Trophoblast cell (in vitro differentiated cells and primary cell): ENCODE measurements at places on chromosomes 5 and 9.
A peak's percentile ranks its signal among the peaks of the same experiment; 100 is the strongest.

DNA sequence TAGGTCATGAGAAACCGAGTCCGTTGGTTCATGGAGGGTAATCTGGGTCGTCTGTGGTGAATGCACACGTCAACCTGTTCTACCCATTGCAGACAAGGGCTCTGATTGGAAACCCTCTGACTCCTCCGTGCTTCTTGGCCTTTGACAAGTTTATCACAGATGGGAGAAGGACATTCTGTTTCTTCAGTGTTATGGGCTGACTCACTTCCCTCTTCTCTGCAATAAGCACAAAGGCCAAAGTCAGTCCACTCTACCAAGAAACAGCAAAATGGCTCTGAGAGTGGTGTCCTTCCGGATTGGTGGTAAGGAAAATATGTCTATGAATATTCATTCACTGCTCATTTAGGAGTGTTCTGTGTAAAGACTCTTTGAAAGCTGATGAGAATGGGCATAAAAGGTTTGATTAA is 89.3 kb downstream of the FEM1C start:
- peak; percentile 59 for DNase-seq

DNA sequence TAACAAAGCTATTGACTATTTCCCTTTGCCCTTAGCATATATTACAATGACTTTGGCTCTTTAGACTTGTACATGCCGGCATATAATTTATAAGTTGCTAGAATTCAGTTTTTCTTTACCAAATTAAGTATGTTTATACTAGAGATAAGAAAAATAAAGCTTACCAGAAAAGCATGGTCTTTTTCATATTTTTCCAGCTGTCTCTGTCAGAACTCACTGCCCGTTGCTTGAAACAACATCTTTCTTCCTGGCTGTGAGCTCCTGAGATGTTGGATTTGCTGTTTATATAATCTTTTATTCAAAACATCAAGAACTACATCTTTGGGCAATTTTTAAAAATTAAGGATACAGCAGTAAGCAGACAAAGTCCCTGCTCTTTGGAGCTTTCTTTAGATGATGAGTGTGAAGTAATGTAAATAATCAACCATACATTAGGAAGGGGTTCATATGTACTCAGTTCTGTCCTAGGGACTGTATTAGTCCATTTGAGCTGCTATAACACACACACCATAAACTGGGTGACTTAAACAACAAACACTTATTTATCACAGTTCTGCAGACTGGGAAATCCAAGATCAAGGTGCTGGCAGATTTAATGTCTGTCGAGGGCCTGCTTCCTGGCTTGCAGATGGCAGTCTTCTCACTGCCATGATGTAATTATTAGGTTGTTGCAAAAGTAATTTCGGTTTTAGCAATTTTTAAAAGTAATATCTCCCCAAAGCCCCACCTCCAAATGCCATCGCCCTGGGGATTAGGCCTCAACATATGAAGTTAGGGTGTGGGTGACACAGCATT is 45.4 kb upstream of the RANBP3L start:
- DNase-seq, result no peak

- DNase-seq, result no peak
Measured at GRCh38 chr5:106116682-106117081, 1554.1 kb downstream of the EFNA5 start.

GRCh38 chr9:116987721-116988485 is 300.8 kb downstream of the TRIM32 start:
- DNase-seq, result no peak

DNA sequence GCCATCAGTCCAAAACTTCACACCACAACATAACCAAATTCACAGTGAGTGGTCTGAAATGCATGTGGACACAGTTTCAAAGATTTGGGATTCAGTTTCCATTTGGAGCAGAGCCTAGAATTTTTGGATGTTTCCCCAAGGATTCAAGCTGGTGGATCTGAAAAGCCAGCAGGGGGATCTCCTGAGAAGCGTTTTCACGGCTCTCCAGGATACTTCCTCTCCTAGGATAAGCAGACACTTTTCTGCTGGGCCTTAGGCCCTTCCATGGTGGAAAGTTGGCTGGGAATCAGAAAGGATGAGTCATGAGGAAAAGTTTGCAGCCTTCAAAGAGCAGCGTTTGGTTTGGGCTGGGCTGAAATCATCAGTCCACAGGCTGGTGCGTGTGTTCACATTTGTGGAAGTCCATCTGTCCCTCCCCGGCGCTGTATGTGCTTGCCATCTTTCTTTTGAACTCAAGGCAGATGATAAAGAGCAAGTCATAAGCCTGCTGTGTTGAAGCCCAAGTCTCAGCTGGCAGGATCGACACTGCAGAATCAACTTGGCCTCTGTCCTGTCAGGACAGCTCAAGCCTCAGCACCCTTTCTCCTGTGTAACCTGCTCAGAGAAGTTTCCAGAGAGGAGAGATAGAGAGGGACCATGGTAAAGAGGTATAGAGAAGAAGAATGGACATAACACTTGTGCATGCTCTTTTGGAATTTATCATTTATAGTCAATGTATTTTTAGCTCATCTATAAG is 152.6 kb upstream of the MSX2 start:
- DNase-seq, result peak; percentile 66
